HEK293T (cell line): ENCODE measurements at places on chromosomes 1 and 21.

- DNase-seq = peak; percentile 85
These were observed 110.4 kb downstream of the SYT2 start for GRCh38 chr1:202599669-202600431.

- DNase-seq = no peak
These were observed 6.2 kb downstream of the KCNA3 start for GRCh38 chr1:110668549-110668948.

GRCh38 chr1:112687785-112688496 is 13.5 kb downstream of the MOV10 start:
- DNase-seq = no peak

DNA sequence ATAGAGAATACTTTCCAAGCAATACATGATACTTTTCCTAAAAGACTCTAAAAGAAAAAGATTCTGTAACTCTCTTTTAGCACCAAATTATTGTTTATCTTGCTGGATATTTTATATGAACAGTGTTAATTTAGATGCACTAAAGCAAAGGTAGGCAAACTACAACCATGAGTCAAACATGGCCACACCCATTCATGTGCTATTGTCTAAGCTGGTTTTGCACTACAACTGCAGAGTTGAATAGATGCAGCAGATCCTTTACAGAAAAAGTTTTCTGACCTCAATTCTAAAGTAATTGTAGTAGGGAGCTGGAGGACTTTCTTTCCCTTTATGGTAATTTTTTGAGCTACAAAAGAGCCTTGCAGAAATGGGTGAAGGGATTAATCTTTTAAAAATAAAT is 19.4 kb downstream of the BLZF1 start:
- DNase-seq = no peak

- DNase-seq = no peak
These were observed 7.7 kb downstream of the ITPKB start for GRCh38 chr1:226731257-226731893.

DNA sequence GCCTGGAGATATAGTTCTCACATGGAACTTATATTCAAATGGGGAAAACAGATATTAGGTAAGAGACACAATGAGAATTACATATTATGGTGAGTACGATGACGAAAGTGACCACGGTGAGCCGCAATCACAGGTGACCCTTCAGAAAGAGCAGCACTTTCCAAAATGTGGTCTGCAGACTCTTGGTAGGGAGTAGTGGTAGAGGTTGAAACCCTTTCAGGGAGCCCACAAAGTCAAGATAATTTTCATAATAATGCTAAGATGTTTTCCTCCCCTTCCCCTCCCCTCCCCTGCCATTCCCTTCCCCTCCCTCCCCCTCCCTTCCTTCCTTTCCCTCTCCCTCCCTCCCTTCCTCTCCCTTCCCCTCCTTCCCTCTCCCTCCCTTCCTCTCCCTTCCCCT is 83.5 kb upstream of the AKT3 start:
- no peak for DNase-seq

DNA sequence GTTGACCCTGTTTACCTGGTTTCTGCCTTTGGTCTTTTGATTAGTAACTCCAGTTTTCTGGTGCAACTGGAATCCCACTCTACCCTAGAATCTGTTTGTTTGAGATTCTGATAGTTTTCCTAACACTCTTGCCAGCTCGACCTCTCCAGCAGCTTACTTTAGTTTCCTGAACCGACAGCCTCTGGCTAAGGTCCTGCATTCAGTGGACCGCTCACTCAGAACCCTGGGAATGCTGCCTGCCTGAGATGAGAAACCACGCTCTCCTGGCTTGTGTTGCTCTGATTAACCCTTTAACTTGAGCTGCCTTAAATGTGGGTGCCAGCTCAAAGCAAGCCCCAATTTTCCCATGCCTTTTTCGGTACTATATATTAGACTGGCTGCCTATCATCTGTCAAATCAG is 45.3 kb upstream of the SIPA1L2 start:
- no peak for DNase-seq

- no peak for DNase-seq
These were observed 598 bp upstream of the ADIPOR1 start for GRCh38 chr1:202958544-202959275.

DNA sequence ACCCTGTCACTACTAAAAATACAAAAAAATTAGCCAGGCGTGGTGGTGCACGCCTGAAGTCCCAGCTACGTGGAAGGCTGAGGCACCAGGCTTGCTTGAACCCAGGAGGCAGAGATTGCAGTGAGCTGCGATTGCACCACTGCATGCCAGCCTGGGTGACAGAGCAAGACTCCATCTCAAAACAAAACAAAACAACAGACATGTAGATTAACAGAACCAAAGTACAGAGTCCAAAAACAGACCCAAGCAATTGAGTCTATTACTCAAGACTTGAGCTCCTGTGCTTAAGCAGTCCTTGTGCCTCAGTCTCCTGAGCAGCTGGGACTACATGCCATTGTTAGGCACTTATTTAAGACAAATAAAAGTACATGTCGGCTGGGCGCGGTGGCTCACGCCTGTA is 9.5 kb upstream of the ACOT11 start:
- no peak for DNase-seq

DNA sequence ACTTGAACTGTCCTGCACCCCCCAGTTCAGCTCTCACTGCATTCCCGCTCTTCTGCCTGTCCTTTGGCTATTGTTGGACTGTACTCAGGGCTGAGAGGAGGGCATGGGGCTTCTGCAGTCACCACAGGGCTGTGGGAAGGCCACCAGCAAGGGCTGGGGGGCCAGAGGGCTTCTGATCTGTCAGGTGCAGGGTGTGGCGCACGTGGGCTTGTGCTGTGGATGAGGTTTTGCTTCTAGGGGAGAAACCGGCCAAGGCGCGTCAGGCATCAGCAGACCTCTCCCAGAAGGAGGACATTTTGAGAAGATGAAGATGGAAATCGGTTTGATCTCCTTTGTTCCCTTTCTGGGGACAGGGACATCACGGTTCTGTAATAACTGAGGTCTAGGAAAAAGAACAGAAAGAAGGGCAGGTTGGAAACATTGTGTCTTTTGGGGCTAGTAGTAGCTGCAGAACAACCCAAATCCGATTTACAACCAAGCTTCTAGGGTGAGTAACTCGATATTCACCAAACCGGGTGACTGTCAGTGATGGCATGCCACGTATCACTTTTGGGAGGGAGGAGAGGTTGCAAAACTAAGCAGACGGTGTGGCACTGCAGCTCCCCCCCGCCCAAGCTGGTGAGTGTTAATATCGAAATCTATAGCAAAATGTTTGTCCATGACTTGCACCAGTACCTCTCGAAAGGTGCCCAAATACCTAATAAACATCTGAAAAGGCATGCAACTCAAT is 40.9 kb downstream of the AGPAT3 start:
- no peak for DNase-seq

DNA sequence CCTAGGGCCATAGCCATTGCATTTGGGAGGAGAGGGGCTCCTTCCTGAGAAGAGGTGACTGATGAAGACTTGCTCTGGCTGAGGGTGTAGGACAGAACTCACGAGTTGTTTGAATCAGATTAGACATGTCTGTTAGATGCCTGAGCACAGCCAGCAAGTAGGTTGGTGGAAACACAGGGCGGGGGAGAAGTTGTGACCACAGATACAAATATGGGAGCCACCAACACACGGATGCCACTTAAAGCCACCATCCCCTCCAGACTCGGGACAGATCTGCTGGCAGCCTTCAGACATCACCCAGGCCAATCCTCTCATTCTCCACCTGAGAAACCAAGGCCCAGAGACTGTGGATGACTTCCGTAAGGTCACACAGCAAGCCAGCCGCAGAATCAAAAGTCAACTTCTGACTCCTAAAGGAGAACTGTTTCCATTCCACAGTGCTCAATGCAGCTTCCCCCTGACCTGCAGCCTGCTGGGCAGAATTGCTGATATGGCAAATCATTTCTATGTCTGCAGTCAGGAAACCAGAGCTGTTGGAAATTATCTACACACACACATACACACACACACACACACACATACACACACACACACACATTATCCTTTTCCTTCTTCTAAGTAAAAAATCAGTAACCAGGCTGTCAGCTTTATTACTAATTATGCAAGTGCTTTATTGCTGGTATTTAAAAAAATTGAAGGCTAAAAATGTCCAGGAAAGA is 176.4 kb upstream of the KLHDC7A start:
- no peak for DNase-seq

DNA sequence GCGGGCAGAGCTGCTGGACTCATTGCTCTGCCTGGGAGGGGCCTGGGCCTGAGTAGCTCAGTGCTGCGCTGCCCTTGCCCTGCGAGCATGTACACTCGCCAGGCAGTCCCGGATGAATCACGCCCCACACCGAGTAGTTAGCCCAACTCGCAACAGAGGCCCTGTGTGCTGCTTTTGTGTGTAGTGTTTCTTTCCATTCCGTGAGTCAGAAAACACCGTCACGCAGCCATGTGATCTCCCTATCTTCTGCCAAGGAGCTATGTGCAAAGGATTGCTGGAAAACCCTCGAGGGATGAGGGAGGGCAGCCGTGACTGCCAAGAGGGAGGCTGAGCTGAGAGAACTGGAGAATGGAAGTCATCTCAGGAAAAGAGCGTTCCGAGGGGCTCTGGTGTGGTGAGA is 37.3 kb downstream of the NENF start:
- no peak for DNase-seq

DNA sequence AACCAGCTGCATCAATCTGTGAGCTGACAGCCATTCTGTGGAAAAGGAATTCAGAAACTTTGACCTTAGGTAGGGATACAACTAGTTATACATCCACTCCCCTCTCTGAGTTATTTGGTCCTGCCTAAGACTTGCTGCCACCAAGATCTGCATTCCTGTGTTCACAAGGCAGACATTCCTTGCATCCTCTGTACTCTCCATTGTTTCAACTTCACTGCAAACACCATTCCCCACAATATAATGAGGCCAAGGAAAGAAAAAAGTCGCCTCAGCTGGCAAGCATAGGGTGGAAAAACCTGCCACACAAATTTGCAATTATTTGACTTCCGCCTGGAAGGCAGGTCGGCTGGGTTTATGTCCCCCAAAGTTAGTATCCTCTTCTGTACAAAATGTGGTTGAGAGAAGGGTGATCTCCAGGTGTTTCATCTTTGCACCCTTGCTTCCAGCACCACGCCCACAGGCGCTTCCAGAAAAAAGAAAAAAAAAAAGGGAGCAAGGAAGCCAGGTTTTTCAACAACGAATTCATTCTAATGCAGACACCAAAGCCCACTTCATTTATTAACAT is 676 bp upstream of the CTTNBP2NL start:
- no peak for DNase-seq

GRCh38 chr1:183223467-183223866 is 37.4 kb downstream of the LAMC2 start:
- DNase-seq = no peak

DNA sequence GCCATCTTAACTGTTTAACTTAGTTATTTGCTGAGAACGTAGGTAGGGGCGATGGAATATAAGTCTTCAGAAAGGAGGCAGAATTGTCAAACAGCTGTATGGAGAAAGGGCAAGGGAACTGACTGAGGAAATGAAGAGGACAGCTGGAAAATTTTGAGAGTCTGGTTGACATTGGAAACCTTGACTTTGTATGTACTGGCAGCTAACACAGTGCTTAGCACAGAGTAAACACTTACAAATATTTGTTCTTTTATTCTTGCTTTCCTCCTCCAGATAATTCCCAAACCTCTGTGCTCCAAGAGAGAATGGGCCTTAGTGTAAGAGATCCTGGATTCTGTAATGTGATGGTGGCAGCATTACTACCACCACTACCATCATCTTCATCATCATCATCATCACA is 91.3 kb downstream of the ZSCAN20 start:
- DNase-seq = no peak

GRCh38 chr1:94883691-94884090 is 43.2 kb downstream of the CNN3 start:
- DNase-seq = no peak

DNA sequence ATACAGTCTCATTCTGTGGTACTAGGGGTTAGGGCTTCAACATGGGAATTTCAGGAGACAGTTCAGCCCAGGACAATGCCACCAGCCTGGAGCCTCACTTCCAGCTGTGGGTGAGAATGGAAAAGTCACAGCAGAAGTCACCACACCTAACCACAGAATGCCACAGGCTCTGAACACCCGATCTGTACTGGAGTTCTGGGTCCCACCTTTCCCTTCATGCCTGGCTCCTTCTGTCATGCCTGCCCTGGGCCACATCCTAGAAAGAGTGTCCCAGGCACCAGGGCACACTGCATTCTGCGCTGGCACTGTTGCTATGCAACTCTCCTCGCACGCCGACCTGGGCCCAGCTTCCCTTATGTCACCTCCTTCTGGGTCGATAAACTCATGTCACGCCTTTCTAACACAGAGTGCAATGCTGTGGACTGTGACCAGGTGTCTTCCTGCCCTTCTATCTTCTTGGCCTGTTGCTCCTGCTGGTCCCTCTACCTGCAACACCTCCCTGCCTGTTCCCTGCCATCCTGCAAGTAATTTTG is 21.2 kb downstream of the RCSD1 start:
- DNase-seq = no peak

DNA sequence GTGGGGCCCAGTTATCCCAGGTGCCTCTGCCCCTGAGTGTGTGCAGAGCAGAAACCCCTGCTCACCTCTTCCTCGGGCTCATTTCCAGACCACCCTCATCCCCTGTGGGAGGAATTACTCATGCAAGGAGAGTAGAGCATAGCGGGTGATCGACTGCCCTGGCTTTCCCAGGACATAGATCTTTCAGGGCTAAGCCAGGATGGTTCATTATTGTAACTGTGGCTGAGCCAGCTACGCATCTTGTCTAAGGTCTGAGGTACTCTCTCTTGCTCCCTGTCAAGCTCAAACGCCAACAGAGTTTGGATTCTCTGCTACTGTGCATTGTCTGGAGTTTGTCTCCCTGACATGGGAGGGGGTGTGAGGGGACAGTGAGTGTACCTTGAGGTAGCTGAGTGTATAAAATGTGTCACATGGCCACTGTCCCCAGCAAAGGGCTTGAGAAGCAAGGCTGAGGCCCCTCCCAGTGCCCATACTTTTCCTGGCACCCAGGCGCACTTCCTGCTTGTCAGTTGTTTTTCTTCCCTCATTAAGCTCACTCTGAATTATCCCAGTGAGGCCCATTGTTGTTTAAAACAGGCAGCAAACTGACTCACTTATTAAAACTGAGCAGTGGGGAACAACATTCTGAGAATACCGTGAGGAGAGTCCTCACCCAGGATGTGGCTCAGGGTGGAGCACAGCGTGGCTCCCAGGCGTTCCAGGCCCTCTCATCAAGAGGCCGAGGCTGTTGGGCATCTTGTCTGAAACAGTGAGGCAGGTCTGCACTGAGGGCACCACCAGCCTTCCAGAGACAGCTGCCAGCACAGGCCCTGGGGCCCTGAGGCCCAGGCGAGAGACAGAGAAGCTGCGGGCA is 92.9 kb downstream of the LAMC2 start:
- no peak for DNase-seq

GRCh38 chr1:96756789-96757188 is 35.2 kb downstream of the PTBP2 start:
- DNase-seq = no peak

DNA sequence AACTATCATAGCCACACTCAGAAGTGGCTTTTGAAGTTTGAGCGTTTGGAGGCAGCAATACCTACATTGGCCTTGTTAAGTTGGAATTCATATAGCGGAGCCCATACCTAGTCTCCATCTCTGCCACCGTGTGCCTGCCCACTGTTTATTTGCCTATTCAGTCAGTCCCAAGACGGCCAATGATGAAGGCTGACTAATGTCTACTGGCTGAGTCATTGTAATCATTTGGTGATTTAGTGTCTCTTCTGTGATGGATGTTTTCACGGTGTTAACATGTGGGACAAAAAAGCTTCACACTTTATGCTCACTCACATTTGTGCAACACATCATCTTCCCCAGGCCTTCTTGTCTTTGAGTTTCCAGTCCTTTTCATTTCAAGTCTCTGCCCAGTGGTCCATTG is 92.6 kb upstream of the PBX1 start:
- no peak for DNase-seq
